ENCODE measurements at places on chromosomes 1 and 21.

DNA sequence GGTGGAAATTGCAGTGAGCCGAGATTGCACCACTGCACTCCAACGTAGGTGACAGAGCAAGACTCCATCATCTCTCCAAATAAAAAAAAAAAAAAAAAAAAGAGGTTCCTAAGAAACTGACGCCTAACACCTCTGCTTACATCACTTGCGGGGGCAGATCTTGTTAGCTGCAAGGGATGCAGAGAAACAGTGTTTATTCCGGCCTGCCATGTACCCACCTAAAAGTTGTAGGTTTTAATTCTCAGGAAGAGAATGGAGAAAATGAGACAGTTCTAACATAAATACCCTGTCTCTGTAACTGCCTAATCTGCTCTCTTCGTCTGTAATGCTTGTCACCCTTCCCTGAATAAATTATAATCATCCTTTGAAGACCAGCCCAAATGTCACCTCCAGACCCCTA, 9.0 kb upstream of the SRSF4 start:
- no peak for DNase-seq

- DNase-seq, result peak; percentile 41
Observed at GRCh38 chr1:27862671-27863537, 9.4 kb upstream of the THEMIS2 start.

- no peak for DNase-seq
Observed at GRCh38 chr21:34100790-34101189, 27.4 kb downstream of the MRPS6 start.

GRCh38 chr1:170494369-170494768, 37.6 kb upstream of the GORAB start:
- DNase-seq, result no peak

DNA sequence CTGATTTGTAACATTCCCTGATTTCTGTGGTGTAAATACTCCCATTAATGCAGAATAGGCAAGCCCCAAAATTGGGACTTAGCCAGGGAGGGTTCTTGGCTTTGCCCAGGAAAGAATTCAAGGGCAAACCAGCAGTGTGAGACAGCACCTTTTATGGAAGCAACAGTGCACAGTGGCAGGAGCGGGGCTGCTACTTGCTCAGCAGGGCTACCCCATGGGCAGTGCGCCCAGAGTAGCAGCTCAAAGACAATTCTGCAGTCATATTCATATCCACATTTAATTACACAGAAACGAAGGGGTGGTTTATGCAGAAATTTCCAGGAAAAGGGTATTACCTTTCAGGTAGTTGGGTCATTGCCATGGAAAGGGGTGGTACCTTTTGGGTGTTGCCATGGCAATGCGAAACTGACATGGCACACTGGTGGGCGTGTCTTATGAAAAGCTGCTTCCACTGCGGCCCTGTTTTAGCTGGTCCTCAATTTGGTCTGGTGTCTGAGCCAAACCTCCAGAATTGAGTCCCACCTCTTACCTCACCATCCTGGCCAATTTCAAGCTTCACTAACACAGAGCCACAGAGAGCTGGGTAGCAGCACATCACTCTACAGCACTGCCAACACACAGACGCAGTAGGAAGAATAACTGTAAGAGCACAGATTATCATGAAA, 35.9 kb downstream of the FHAD1 start:
- DNase-seq, result no peak

GRCh38 chr21:28207436-28208173, 785.1 kb downstream of the LTN1 start:
- no peak for DNase-seq

GRCh38 chr1:88581703-88582102, 102.4 kb upstream of the PKN2 start:
- no peak for DNase-seq
